ENCODE measurements at places on chromosomes 4 and X.
A peak's percentile ranks its signal among the peaks of the same experiment; 100 is the strongest.

GRCh38 chr4:112520598-112521122 lies 4.7 kb upstream of the NEUROG2 start:
- no peak for DNase-seq

- DNase-seq = no peak
Observed at GRCh38 chr4:104519588-104519987, 24.9 kb upstream of the CXXC4 start.

DNA sequence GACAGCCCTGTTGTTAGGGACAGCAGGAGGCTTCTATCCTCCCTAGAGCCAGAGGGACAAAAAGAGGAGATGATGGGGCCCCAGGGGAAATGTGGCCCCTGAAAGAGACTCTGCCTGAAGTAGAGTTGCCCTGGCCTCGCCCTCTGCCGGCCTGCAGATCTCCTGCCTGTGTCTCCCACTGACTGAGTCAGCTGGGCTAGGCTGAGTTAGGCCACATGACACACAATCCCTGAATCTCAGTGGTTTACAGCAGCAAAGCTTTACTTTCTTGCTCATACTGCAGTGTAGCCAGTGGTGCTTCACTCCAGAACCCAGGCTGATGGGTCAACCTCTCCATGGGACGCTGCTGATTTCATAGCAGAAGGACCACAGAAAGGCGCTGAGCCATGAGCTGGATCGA lies 23.5 kb downstream of the DRD5 start:
- no peak for DNase-seq

DNA sequence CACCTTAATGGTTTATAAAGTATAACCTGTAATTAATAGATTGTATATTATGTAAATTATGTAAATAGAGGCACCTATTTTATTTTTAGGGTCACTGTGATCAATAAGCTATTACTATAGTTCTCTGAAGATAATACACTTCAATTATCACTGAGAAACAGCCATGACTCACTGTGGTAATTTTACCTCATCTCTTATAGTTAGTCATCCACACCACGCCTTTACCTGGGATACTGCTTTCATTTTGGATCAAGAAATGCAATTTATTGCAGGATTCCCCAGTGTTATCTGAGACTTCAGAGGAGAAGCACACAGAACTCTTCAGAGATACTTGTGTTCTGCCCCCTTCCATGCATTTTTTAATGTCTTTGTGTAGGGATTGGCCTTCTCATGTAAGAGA lies 348.1 kb upstream of the ATOH1 start:
- no peak for DNase-seq

- DNase-seq = no peak
Observed at GRCh38 chr4:7973545-7973981, 33.9 kb upstream of the AFAP1 start.

- DNase-seq = no peak
Observed at GRCh38 chr4:140316799-140317198, 56.6 kb upstream of the SCOC start.

GRCh38 chr4:87949961-87950360 lies 25.6 kb upstream of the SPP1 start:
- DNase-seq = no peak

- DNase-seq = no peak
Observed at GRCh38 chr4:154417373-154417673, 74.3 kb downstream of the DCHS2 start.

DNA sequence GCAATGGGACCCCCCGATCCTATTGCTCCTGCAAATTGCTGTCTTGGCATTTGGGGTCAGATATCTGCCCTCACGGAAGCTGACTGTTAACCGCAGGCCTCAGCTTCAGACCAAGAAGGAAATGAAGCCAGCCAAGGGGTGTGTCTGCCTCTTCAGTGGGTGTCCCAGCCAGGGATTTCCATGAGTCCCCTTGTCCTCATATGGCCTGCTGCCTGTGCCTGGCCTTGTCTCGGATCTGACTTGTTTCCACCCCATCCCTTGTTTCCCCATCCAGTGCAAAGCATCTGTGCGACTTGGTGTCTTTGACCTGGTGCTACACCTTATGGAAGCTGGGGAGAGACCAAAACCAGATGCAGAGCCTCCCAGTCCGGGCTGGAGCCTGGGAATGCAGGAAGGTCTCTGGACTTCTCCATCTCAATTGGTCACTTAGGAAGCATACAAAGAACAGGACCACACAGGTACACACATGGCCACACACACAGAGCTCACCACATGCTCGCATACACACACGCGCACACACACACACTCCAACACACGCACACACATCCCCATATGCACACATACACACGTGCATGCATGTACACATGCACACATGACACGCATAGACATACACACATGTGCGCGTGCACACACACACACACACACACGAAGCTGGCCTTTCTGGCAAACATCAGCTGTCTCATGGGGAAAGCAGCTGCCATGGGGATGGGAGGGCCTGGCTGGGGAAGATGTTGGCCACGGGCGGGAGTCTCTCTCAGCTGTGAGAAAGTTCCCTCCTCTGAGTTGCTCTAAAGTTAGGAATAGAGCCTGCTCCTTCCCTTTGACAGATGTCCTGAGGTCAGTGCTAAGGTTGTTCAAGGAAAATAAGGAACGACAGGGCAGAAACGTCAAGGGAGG lies 65.5 kb downstream of the CRMP1 start:
- DNase-seq = no peak

GRCh38 chrX:66004928-66005829 lies 34.7 kb downstream of the VSIG4 start:
- no peak for DNase-seq

- DNase-seq = no peak
Observed at GRCh38 chrX:119272882-119273419, 36.9 kb downstream of the PGRMC1 start.

- no peak for DNase-seq
Observed at GRCh38 chr4:148053298-148054003, 321.6 kb downstream of the ARHGAP10 start.

- no peak for DNase-seq
Observed at GRCh38 chr4:118947095-118947494, 58.4 kb downstream of the SYNPO2 start.

DNA sequence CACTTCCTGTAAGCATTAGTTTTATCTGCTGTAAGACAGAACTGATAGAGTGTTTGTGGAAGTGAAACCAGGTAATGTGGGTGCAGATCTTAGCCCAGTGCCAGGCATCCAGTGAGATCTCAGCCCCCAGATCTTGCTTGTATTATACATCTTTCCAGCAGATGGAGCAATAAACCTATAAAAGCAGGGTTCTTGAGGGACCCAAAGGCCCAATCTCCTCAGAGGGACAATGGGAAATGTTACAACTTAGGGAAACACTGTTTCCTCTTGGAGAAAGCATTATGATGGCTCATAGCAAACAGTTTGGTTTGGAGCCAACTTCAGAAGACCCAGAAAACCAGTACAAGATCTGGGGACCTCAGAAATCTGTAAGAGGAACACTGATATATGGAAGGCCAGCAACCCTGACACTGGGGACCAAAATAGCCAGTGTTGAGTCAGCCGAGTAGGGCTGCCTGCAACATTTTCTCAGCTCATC lies 206.3 kb downstream of the SLC7A11 start:
- no peak for DNase-seq

DNA sequence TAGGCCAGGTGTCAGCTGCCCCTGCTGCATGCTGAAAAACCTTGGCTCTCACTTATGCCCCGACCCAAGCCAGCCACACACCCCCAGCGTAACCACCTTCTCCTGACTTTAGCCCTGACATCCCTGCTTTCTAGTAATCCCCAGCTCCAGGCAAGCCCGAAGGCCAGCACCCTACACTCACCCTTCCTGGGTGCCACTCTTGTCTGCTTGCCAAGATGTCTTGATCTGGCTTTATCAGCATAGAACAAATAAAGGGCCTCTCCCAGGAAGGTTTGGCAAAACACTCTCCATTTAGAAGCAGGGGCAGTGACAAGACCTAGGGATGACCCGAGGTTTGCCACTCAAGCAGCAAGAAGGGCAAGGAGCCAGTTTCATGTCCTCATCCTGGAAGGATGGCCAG lies 6.8 kb upstream of the MAP9 start:
- DNase-seq = no peak

GRCh38 chr4:84995386-84995785 lies 28.9 kb upstream of the WDFY3 start:
- DNase-seq = no peak

DNA sequence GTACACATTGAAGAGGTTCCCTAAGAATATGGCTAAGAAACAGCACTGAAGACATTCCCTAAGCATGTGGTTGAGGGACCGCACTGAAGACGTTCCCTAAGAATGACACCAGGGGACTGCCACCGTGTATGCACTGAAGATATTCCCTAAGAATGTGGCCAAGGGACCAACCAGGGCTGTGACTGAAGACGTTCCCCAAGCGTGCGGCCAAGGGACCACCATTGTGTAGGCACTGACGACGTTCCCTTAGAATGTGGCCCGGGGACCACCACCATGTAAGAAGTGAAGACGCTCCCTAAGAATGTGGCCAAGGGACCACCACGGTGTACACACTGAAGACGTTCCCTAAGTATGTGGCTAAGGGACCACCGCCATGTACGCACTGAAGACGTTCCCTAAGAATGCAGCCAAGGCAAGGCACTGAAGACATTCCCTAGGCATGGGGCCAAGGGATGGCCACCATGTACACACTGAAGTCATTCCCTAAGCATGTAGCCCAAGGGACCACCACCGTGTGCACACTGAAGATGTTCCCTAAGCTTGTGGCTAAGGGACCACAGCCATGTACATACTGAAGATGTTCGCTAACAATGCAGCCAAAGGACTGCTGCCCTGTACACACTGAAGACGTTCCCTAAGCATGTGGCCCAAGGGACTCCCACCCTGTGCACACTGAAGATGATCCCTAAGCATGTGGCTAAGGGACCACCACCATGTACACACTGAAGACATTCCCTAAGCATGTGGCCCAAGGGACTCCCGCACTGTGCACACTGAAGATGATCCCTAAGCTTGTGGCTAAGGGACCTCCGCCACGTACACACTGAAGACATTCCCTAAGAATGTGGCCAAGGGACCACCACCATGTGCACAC lies 22.0 kb downstream of the DHRSX start:
- DNase-seq = no peak

GRCh38 chr4:3452376-3452775 lies 10.6 kb downstream of the HGFAC start:
- DNase-seq = no peak

- DNase-seq = no peak
Observed at GRCh38 chr4:101763576-101763975, 27.0 kb upstream of the BANK1 start.

- no peak for DNase-seq
Observed at GRCh38 chr4:139129206-139129605, 47.8 kb downstream of the ELF2 start.

- DNase-seq = no peak
Observed at GRCh38 chrX:148381603-148382002, 118.8 kb upstream of the AFF2 start.

- no peak for DNase-seq
Observed at GRCh38 chr4:3387943-3388361, 53.8 kb upstream of the HGFAC start.

DNA sequence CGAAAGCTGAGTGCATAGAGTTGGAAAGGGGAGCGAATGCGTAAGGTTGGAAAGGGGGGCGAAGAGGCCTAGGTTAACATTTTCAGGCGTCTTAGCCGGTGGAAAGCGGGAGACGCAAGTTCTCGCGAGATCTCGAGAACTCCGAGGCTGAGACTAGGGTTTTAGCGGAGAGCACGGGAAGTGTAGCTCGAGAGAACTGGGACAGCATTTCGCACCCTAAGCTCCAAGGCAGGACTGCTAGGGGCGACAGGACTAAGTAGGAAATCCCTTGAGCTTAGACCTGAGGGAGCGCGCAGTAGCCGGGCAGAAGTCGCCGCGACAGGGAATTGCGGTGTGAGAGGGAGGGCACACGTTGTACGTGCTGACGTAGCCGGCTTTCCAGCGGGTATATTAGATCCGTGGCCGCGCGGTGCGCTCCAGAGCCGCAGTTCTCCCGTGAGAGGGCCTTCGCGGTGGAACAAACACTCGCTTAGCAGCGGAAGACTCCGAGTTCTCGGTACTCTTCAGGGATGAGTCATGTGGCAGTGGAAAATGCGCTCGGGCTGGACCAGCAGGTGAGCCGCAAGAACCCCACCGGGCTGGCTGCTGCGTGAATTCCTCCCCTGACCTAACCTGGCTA lies at the start of gene DDX3X:
TSS of gene DDX3X (plus strand) at position 419 of the 619 bp plus-strand sequence. CDS start at position 510, 91 bp downstream.
- peak; percentile 61 for DNase-seq

DNA sequence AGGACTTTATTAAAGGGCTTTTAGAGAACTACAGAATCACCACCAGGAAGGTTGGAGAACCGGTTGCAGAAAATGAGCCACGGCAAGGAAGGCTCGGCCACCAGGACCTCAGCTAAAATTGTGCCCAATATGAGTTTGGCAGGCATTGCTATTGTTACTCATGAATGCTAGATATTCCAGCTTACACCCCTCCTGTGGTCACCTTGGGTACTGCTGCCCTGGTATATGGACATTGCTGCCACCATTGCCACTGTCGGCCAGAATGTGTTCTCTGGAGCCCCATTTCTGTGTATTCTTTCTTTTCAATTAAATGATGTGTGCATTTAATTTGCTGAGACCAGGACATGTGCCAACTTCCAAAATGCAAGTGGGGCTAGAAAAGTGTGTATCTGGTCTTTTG lies 626.7 kb upstream of the BOD1L1 start:
- no peak for DNase-seq

DNA sequence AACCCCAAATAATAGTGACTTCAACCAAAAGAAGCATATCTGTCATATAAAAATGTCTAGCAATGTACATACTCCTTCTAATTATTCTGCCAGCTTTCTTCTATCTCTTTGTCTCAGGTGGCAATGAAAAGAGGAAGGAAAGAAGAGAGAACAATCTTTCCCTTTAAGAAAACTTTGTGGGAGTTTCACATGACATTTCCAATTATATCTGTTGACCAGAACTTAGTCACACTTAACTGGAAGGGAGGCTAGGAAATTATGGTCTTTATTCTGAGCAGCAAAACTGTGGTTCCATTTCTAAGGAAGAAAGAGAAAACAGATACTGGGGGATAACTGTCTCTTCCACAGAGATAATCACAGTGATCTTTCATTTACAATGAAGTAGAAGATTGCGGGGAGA lies 12.9 kb upstream of the MAOA start:
- DNase-seq = no peak

DNA sequence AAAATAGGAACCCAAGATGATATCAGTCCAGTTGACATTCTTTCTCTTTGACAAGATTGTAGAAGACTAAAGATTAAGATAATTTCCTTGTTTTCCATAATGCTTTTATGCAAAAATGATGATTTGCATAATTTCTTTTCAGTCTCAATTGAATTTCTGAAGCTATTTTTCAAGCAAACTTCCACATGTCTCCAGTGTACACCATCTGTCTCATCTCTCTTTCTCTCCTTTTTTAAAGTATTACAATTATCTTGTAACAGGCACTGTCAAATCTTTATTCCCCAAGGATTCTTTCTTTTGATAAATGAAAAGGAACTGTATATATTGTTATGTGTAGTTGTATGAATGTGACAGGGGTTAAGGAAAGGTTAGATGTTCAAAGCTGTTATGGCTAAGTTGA lies 7.9 kb upstream of the SH3RF1 start:
- no peak for DNase-seq

- DNase-seq = no peak
Observed at GRCh38 chrX:30278365-30278764, 30.8 kb downstream of the NR0B1 start.

All from activated CD4-positive, CD25-positive, alpha-beta regulatory T cell (primary cell).